ENCODE measurements at places on chromosomes 7 and 10.

- DNase-seq, result no peak
Measured at GRCh38 chr7:119596651-119597050, 676.3 kb upstream of the KCND2 start.

DNA sequence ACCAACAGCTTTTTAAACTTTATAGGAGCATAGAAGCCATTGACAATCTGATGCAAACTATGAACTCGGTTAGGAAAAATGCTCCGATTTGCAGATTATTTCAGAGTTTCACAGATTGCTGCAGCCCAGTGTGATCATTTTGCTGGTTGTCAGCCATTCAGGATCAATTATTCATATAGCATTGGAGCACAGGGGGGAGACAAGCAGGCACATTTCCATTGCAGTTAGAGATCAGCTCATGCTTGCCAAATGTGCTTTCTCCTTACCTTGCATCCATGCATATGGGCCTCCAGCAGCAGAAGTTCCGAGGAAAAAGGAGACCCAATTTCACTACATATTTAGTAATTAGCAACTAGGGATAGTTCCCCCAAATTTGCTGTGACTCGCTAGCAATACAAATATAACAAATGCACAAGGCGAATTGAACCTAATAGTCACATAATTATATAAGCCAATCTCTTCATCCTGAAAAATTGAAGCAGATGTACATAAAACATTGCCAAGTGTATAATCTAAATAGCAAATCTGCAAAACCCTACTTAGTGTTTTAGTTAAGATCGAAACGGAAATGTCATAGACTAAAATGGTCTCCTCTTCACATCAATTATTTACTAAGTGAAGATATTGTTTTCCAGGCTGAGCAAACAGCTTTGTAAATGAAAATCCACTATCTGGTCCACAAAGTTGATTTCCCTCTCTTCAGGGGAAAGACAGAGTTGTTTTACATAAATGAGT lies 49.5 kb upstream of the RSU1 start:
- no peak for DNase-seq

DNA sequence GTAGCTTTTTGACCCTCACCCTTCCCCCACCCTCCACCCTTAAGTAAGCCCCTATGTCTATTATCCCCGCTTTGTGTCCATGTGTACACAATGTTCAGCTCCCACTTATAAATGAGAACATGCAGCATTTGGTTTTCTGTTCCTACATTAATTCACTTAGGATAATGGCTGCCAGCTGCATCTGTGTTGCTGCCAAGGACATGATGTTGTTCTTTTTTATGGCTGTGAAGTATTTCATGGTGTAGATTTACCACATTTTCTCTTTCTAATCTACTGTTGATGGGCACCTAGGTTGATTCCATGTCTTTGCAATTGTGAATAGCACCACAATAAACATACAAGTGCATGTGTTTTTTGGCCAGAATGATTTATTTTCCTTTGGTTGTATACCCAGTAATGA lies 232.2 kb downstream of the CACNA2D1 start:
- no peak for DNase-seq

DNA sequence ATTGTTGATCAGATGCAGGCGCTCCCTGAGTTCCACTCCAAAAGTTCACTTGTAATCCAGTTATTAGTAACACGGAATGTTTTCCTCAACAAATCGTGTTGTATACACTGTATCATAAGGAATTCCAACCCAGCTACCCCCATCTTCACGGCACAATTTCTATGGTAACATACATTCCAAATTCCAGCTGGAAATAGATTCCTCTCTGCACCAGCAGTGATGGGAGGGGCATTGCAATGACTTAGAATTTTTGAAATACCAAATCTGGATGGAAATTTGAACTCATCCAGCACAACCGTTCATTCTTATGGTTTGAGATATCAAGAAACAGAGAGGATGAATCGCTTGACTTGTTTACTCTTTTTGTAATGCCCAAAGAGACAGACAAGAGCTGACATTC lies 38.9 kb upstream of the RHEB start:
- no peak for DNase-seq

DNA sequence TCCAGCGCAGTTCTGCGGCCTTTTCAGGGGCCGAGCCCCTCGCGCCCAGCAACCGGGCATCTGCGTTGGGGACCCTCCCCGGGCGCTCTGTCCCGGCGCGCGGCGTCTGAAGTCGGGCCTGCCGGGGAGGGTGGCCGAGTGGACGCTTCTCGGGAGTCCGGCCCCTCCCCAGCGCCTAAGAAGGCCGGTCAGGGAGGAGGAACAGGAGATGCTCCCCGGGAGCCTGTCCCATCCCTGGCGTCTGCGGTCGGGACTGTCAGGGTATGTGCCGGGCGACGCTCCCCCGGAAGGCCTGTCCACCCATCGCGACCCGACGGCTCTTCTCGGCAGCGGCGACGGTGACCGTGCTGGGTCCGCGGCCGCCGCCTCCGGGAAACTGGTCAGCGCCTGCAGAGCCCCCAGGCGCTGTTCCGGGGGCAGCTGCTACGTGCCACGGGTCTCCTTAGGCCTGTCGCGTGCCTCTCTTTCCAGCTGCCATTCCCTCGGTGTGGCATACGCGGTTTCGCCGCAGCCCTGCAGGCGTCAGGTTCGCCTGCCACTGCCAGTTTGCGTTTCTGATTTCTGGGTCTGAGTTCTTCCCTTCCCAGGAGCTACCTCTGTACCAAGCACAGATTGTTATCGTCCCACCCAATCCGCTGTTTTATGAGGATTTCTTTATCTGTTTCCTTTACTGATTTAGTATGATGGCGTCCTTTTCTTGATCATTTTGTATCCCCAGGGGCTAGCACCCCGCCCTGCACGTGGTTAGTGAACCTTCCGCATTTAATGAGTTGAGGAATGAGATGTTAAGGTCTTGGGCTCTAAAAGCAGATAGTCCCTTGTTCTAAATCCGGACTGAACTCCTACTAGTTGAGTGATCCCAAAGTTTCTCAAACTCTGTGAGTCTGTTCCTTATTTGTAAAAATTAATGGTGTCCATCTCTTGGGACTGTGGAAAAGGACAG lies 782 bp downstream of the IFIT5 start:
- peak; percentile 46 for DNase-seq

All from uterus (tissue), 4 donors.